CD4-positive, alpha-beta T cell treated with Interleukin-4 for 1 hour (primary cell): ENCODE measurements at places on chromosomes 13 and 19.

GRCh38 chr19:30523791-30524190, 151.6 kb downstream of the ZNF536 start:
- DNase-seq, result no peak

- no peak for DNase-seq
These were observed 33.6 kb downstream of the LMO7 start for GRCh38 chr13:75669706-75670105.

DNA sequence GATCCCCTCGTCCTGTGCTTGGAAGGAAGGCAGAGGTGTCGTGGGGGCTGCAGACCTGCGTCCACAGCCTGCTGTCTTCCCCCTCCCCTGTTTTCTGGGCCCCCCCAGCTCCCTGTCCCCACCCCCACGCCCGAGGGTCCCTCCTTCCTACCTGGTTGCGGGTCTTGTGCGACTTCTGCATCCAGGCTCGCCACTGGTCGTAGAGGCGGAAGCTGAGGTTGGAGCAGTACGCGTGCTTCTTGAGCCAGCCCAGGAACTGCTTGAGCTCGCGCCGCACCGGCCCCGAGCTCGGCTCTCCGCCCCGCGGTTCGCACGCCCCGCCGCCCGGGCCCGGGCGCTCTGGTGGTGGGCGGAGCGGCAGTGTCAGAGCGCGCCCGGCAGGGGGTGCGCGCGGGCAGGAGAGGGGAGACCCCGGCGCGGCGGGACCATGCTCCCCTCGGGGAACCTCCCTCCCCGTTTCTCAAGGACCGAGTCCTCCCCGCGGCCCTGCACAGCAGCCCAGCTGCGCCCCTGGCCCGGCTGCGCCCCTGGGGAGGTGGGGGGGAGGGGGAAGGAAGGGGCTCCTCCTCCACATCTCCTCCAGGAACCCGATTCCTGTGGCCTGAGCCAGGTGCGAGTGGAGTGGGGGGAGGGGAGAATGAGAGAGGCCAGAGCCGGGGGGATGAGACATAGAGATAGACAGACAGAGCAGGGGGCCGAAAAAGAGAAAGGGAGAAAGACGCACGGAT, 5.7 kb downstream of the REX1BD start:
- peak; percentile 75 for DNase-seq

GRCh38 chr13:38872693-38873092, 117.9 kb downstream of the STOML3 start:
- peak; percentile 6 for DNase-seq
